Activated CD4-positive, alpha-beta T cell treated with anti-CD3 and anti-CD28 coated beads, Interleukin-2, amount 50 U/mL, for 16 hours (primary cell): ENCODE measurements at places on chromosomes 1 and 21.

DNA sequence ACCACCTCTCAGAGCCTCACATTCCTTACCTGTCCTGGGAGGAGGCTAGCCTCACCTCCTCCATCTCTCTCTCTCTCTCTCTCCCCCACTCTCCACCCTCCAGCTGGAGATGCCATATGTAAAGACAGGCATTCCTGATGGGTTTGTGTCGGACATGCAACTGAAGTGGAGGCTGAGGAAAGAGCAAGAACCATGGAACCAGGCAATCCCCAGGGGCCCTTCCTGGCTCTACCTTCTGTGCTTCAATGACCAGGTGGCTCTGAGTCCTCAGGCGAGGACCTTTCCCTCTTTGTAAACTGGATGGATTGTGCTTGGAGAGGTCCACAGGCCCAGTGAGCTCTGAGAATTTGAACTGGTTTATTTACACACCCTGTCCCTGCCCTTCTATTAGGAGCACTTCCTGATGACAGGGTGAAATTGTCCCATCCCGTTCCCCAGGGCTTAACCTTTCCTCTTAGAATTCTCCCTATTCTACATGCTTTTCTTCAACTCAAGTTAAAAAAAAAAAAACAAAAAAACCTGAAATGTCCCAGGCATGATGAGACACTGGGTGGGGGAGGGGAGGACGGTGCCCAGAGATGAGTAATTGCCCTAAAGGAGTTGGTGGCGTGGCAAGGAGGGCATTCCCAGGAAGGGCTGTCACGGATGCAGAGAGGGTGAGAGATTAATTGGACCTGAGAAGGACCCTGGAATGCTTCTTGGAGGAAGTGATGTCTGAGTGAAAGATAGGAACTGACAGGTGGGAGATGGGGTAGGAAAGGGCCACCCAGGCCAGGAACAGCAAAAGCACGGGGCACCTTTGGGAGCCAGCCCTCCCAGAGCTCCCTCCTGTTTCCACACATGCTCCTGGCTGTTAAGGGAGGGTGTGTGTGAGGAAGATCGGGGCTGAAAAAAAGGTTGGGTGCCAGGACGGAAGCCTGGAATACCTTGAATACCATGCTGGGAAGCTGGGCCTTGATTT lies 50.2 kb upstream of the WASF2 start:
- DNase-seq = no peak

- DNase-seq = no peak
These were observed 1.8 kb upstream of the COA6 start for GRCh38 chr1:234371414-234371813.

GRCh38 chr21:26137379-26138060 lies 33.0 kb downstream of the APP start:
- DNase-seq = peak; percentile 12

GRCh38 chr21:22444990-22445389 lies 1446.8 kb downstream of the NCAM2 start:
- DNase-seq = no peak

DNA sequence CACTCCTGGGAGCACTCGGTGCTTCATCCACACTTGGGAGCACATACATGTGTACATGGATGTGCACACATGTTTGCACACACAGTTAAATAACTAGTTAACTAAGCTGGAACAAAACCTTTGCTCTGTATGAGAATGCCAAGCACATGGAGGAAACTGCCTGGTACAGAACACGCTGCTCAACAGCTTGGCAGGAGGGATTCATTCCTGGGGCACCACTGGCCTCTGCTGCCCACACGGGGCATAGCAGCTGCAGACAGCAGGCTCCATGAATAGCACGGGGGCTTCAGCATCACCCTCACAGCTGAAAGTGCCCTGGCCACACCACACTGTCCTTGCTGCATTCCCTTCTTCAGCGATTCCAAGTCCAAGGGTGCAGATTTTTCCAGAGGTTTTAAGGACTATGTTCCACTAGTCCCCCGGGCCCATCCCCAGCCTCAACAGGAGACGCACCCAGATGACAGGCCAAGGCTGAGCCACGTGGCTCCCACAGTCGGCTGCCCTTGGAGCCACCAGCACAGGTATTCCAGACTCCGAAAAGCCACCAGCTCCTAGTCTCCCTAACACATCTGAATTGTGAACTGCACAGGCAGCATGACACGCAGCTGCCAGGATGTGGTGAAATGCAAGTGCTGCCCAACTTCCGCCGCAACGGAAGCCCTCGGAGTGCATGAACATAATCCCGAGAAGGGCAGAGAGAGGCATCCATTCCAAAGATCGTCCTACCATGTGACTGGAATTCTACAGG lies 16.9 kb downstream of the NPHP4 start:
- peak; percentile 55 for DNase-seq

DNA sequence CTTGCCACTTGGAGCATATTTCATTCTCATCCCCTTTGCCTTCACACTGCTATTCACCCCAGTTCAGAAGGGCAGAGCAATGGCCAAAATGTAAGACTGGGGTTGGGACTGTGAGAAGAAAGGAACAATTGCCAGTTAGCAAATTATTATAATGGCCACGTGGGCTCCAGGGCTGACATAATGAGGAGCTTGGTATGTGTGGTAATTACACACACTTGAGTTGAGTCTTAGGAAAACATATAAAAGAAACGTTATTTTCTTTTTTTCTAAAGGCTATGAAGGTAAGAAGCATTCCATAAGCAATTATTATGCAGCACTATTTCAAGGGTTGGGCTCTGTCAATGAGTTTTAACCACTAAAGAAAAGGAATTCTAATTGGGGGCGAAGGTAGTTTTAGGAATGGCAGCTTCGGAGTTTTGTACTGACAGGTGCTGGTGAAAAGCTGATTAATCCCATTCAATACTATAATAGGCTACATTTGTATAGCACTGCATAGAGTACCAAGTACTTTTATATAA lies 32.5 kb upstream of the BCL10 start:
- no peak for DNase-seq
